Epithelial cell of proximal tubule (primary cell): ENCODE measurements at places on chromosomes 5 and 9.

- DNase-seq, result no peak
Measured at GRCh38 chr5:1806199-1806598, 5.0 kb downstream of the NDUFS6 start.

GRCh38 chr9:18463991-18464390, 10.0 kb upstream of the ADAMTSL1 start:
- DNase-seq, result no peak

GRCh38 chr5:68041293-68041692, 174.3 kb upstream of the PIK3R1 start:
- no peak for DNase-seq

DNA sequence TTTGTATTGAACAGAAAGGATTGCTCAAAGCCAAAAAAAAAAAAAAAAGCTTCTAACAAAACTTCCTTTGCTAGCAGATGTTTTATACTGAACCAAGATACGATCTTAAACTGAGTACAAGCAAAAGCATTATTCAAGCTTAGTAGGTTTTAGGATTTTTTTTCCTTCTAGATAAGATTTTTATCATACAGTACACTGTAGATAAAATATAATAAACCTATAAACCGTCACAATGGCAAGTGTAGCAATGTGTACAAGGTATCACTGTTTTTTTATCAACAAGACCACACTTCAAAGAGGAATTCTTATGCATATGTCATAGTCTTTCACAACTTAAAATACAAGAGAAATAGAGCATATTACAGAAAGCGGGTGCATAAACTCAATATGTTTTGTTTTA, 56.5 kb upstream of the TRPM3 start:
- DNase-seq, result no peak

- DNase-seq, result no peak
Measured at GRCh38 chr5:93296338-93296737, 284.7 kb downstream of the NR2F1-AS1 start.

- no peak for DNase-seq
Measured at GRCh38 chr9:116940614-116941215, 253.6 kb downstream of the TRIM32 start.

DNA sequence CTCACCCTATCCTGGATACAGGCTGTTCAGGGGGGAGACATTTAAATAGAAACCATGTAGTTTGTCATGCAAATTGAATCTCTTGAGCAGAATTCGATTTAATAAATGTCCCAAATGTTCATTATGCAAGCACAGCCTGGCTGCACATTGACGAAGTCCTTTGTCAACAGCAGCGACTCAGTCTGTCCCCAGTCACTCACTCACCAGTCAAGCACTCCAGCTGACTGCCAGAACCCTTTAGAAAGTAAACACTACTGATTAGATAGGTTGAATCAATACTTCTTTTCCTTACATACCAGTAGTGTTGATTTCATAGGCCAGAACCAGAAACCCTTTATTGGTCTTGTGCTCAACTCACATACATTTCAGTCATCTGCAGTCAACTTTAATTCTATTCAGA, 27.5 kb downstream of the CDH6 start:
- DNase-seq, result no peak
